ENCODE measurements at places on chromosomes 5 and 9. TPM values are rescaled to one million over a fixed set of nuclear protein-coding genes. Genes with fewer than 3 reads are reported as not detected.

The PCDHB4 gene
- total RNA-seq, result 1.9 TPM

The OLFM1 gene
- 21.5 TPM for total RNA-seq

- H3K36me3 ChIP-seq, result no peaks in the 10 kb centered on the region
- peaks cover 7% of the 10 kb centered on the region for H3K4me1 ChIP-seq
- no peak overlapping the region for H3K4me3 ChIP-seq
- no peak overlapping the region for H3K27ac ChIP-seq
- no peak for DNase-seq
Measured at GRCh38 chr5:139492700-139493192, 10.2 kb upstream of the STING1 start.

- no peak for DNase-seq
- H3K4me3 ChIP-seq, result no peak overlapping the region
- H3K36me3 ChIP-seq, result no peaks in the 10 kb centered on the region
- no peaks in the 10 kb centered on the region for H3K4me1 ChIP-seq
Measured at GRCh38 chr9:3807601-3808000, 281.8 kb upstream of the RFX3 start.

The MINAR2 gene
- total RNA-seq, result not detected

DNA sequence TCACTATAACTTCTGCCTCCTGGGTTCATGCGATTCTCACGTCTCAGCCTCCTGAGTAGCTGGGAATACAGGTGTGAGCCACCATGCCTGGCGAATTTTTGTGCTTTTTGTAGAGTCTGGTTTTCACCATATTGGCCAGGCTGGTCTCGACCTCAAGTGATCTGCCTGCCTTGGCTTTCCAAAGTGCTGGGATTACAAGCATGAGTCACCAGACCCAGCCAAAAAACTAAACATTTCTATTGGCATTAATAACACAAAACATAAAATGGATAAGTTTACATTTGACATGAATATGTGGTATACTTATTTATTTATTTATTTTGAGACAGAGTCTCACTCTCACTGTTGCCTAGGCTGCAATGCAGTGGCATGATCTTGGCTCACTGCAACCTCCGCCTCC is 13.6 kb upstream of the REEP5 start:
- no peaks in the 10 kb centered on the region for H3K36me3 ChIP-seq
- no peak for DNase-seq
- H3K4me1 ChIP-seq, result no peaks in the 10 kb centered on the region
- H3K27ac ChIP-seq, result no peak overlapping the region
- H3K27me3 ChIP-seq, result no peaks in the 10 kb centered on the region

GRCh38 chr5:35212122-35212982 is 17.9 kb downstream of the PRLR start:
- H3K36me3 ChIP-seq, result no peaks in the 10 kb centered on the region
- no peaks in the 10 kb centered on the region for H3K4me1 ChIP-seq
- no peak overlapping the region for H3K27ac ChIP-seq
- H3K27me3 ChIP-seq, result no peaks in the 10 kb centered on the region
- H3K4me3 ChIP-seq, result no peak overlapping the region
